ENCODE measurements at places on chromosomes 7 and 10. TPM values are rescaled to one million over a fixed set of nuclear protein-coding genes. Genes with fewer than 3 reads are reported as not detected.

- no peak for DNase-seq
Measured at GRCh38 chr7:3438352-3438751, 137.3 kb downstream of the SDK1 start.

DNA sequence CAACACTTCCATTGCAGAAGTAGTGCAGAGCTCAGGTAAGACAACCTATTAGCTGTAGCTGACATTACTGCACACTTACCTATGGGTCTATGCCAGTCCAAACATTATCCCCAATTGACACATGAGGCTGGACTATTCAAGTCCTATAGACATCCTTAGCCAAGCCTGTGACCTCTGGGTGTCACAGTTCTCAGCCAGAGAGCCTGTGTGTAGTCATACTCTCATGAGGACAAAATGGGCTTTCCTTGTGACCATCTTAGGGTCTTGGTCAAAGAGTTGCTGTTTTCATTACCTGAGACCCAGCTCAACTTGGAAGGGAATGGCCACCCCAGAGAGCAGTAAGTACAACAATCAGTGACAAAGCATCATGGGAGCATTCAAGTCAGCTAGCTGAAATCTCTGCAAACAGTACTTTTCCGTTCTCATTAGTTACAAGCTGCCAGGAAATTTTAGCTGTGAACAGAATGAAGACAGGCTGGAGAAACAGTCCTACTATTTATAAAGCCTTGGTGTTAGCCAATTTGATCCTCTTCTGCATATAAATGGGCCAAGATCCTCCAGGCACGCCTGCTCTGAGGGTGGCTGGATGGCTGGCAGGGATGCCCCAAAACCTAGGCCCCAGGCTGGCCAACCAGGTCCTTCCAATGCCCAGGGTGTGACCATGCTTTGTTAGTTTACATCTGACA is 44.3 kb downstream of the NUDCD3 start:
- no peak for DNase-seq

GRCh38 chr7:2499719-2500430 is 19.7 kb upstream of the LFNG start:
- DNase-seq, result no peak

DNA sequence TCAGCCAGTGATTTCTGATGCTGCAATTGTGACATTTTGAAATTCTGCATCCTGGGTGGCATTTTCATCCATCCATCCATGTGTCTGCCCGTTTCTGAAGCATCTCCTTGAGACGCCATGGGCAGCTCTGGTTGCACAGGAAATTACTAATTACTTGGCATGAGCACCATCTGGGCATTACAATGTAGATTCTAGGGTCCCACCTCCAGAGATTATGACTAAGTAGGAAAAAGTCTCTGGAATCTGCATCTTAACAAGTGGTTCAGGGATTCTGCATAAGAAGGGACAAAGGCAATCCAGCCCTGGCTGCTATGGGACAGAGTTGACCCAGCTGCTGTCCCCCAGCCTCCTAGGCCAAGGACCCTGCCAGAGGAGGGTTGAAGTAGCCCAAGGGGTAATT is 65.3 kb downstream of the CUZD1 start:
- DNase-seq, result no peak

GRCh38 chr7:38880035-38880434 is 29.0 kb downstream of the VPS41 start:
- DNase-seq, result no peak

- no peak for DNase-seq
Measured at GRCh38 chr10:32150532-32151101, 94.4 kb upstream of the KIF5B start.

DNA sequence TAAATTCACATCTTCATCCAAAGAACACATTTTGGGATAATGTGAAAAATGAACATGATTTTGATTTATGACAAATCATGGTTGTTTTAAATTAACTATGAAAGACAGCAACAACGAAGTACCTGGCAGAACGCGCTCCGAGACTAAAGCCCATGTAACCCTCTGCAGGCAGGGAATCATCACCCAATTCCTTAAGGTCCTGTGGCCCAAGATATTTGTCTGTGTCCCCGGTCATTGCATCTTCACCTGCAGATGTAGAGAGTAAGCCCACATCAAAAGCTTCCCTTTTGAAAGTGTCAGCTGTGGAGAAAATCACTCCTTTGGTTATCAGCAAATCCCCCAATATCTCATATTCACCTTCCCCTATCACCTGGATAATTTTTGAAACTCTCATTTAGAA is 232.5 kb upstream of the CCDC6 start:
- no peak for DNase-seq

ADRA2A gene
- not detected for total RNA-seq

LRRC61 gene
- 45.4 TPM for total RNA-seq

Data from epithelial cell of proximal tubule (primary cell).